ENCODE measurements at places on chromosomes 7 and 10. TPM values are rescaled to one million over a fixed set of nuclear protein-coding genes. Genes with fewer than 3 reads are reported as not detected.

Gene ARHGEF35
- polyA plus RNA-seq = 1.3 TPM

- no peak for DNase-seq
These were observed 119.0 kb upstream of the EEPD1 start for GRCh38 chr7:36034020-36034419.

Gene SUV39H2
- 8.7 TPM for polyA plus RNA-seq

DNA sequence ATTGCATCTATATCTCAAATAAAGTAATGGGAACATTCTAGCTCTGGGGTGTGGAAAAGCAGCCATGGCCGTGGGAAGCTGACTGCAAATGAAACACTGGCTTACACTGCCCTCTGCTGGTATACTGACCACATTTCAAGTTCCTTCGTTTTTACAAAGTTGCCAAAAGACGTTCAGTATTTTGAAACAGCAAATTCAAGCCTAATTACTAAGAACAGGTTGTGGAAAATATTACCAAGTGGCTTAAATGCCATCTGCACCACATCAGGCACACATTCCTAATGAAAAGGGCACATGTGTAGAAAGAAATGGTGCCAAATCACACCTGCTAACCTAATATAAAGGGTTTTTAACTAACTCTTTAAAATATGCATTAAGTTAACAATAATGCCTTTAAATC, 83.9 kb downstream of the JAZF1 start:
- DNase-seq = peak; percentile 78

- no peak for DNase-seq
These were observed 13.1 kb downstream of the C10orf105 start for GRCh38 chr10:71706216-71707121.

Gene GBF1
- polyA plus RNA-seq = 56.2 TPM

DNA sequence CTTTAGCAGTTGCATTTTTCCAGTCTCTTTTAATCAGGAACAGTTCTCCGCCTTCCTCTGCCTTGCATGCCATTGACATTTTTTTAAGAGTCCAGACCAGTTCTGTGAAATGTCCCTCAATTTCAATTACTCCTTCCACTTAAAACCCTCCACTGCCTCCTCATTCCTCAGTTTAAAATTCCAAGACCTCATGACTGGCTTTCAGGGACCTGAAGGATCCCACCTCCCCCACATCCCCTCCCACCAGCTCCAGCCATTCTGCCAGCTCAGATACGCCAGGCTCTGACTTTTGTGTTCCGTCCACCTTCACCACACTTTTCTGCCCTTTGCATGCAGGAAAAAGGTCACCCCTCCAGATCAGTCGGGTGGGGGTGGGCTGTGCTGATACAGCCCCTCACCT, 8.7 kb downstream of the TNRC18 start:
- no peak for DNase-seq

DNA sequence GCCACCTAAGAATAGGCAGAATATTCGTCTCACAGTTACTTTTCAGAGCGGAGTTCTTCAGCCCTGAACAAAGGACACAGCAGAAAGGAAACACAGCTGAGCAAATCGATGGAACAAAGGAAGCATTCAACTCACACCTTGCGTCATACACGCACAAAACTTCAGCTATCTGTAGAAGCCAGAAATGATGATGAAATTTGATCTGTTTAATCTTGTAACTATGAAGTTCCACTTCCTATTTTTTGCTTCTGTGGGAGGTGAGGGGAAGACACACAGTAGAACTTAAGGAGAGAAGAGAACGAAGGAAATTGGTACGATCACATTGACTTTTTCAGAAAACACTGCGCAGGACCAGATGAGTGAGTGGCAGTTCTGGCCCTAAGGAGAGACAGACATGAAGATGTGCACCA, 26.2 kb downstream of the FAM171A1 start:
- no peak for DNase-seq

- DNase-seq = no peak
These were observed 206.7 kb downstream of the CAMK1D start for GRCh38 chr10:12556039-12556438.

Gene JCAD
- polyA plus RNA-seq = 22.9 TPM

Gene OR2A1
- polyA plus RNA-seq = 0.19 TPM

DNA sequence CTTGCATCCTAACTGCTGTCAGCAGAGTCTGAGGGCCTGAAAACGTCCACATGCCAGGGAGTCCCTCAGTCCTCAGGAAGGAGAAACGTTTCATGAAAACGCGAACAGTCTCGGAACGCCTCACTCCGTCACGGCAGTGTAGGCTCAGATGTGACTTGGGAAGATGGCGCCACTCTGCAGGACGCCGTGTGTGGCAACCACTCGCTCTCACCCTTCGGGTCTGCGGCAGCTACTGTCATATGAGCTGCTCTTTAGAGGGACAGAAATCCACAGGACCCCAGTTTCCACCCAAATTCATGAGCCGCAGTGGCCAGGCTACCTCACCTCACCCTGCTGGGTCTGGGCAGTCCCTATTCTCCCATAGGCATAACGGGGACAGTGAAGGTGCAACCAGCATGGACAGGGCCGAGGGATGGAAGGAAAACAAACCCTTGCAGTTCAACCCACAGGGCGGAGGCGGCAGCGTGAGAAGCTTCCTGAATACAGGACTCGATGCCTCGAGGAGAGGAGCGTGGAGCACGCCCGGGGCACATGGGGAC, 438.3 kb downstream of the DNAJB6 start:
- DNase-seq = no peak

Gene AGR3
- not detected for polyA plus RNA-seq

- no peak for DNase-seq
These were observed 333.7 kb downstream of the RNLS start for GRCh38 chr10:88249450-88249849.

DNA sequence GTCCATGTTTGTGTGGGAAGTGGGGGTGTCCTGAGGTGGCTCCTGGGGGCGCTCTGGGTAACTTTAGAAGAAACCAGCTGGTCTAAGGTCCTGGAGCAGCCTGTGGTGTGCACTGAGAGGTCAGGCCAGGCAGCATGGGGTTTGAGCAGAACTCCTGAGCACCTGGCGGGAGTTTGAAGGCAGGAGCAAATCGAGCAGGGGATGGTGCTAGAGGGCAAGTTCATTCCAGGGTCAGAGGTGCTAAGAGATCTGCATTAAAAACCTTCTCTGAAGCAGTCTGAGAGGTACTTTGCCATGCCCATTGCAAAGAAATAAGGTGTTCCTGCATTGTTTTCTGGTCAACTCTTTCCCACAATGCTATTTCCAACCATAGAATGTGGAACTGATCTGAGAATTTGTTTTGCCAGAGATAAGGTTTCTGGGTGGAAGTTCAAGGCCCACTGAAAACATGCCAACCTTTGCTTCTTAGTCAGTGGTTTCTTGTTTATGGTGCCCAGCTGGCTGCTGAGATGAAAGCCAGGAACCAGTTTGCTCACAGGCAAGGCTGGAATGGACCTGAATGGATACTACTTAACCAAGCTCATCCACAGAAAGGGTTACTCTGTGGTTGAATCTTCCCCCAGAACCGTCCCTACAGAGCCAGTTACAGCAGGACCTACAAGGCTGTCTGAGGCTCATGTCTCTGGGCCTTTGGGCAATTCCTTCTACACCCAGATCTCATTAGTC, 136.3 kb upstream of the TMEM72 start:
- DNase-seq = no peak

- no peak for DNase-seq
These were observed 114.7 kb downstream of the ETV1 start for GRCh38 chr7:13874783-13875182.

Gene SERPINE1
- 5.7 TPM for polyA plus RNA-seq

GRCh38 chr10:21528236-21529031, 3.0 kb upstream of the SKIDA1 start:
- no peak for DNase-seq

- DNase-seq = peak; percentile 95
These were observed at the start of gene HOXA4 for GRCh38 chr7:27130540-27131389. HOXA4 (minus strand) TSS chr7:27130757; CDS start chr7:27130733, 24 bp downstream.

DNA sequence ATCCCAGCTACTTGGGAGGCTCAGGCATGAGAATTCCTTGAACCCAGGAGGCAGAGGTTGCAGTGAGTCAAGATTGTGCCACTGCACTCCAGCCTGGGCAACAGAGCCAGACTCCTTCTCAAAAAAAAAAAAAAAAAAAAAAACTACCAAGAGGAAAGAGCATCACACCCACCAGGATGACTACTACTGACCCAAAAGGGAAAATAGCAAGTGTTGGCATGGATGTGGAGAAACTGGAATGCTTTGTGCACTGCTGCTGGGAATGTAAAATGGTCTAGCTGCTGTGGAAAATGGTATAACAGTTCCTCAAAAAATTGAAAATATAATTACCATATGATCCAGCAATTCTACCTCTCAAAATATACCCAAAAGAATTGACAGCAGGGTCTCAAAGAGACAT, 7.7 kb upstream of the TIAL1 start:
- DNase-seq = no peak

DNA sequence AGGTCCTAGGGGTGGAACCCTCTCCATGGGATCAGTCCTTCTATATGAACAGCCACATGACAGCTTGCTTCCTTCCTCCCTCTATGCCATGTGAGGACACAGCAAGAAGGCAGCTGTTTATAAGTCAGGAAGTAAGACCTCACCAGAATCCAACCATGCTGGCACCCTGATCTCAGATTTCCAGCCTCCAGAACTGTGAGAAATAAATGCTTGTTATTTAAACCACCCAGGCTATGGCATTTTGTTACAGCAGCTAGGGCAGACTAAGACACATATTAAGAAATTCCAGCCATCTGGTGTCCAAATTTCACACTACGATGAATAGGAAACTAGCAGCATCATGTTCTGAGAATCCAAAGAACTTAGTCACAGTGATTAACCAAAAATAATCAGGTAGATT, 140.1 kb downstream of the ZFAND4 start:
- no peak for DNase-seq

Gene NME8
- polyA plus RNA-seq = not detected

GRCh38 chr10:62853710-62854109, 37.5 kb upstream of the EGR2 start:
- DNase-seq = no peak

Gene PMS2
- polyA plus RNA-seq = 10.6 TPM

Gene MUC12
- polyA plus RNA-seq = 0.27 TPM

GRCh38 chr7:129780257-129780973, 168.9 kb downstream of the NRF1 start:
- DNase-seq = no peak

Gene WNT8B
- 0.09 TPM for polyA plus RNA-seq

Gene EPO
- polyA plus RNA-seq = not detected

GRCh38 chr7:150959081-150959480, 19.0 kb downstream of the KCNH2 start:
- DNase-seq = no peak

- DNase-seq = no peak
These were observed 7.2 kb downstream of the MINDY4 start for GRCh38 chr7:30778255-30779025.

DNA sequence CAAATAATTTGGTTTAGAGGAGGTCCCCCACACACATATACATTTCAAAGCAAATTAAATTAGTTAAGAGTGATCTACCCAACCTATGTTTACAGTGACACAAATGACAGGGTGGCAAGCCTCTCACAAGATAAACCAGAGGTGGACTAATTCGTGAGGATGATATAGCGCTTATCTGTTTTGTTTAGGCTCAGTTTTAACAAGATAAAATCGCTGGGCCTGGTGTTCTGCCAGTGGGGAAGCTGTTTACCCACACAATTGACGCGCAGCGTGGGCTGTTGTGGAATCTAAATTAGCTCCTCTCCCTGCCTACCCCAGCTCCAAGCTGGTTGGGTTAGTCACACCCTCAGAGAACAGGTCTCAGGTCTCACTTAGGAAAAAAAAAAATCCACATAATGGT, 16.7 kb upstream of the PLXNA4 start:
- DNase-seq = no peak

Gene C10orf71
- 41.8 TPM for polyA plus RNA-seq

Gene HOXA2
- 0.99 TPM for polyA plus RNA-seq

GRCh38 chr7:42883950-42884349, 27.9 kb downstream of the C7orf25 start:
- no peak for DNase-seq

Gene PGAM2
- 319 TPM for polyA plus RNA-seq

- DNase-seq = no peak
These were observed 821.6 kb downstream of the ANKRD7 start for GRCh38 chr7:119046068-119046467.

- DNase-seq = peak; percentile 36
These were observed 174.4 kb downstream of the ST7 start for GRCh38 chr7:117127585-117128168.

DNA sequence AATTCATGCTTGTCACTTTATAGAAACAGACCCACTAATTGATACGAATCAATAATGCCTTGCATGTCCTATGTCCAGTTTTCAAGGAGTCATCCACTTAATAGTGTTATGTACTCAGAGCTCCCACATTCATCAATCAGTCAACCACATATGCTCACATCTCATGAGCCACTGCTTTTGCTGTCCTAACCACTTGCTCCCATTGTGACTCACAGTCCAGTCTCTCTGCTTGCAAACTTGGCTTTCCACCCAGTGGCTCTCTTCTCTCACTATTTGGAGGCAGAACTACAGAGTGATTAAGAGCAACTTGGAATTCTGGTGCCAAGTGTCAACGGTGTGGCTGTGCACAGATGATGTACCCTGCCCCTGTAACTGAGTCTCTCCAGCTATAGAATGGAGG, 166.0 kb downstream of the SNX13 start:
- DNase-seq = no peak

GRCh38 chr10:73858750-73859427, 15.5 kb downstream of the CAMK2G start:
- DNase-seq = no peak

- DNase-seq = no peak
These were observed 6.4 kb upstream of the MYL10 start for GRCh38 chr7:101635484-101635883.

GRCh38 chr7:76048668-76048988, 722 bp downstream of the MDH2 start:
- DNase-seq = no peak

- DNase-seq = no peak
These were observed 871 bp upstream of the CCL24 start for GRCh38 chr7:75814407-75814947.

Gene NEUROD6
- not detected for polyA plus RNA-seq

Gene SH2D4B
- 0.10 TPM for polyA plus RNA-seq

DNA sequence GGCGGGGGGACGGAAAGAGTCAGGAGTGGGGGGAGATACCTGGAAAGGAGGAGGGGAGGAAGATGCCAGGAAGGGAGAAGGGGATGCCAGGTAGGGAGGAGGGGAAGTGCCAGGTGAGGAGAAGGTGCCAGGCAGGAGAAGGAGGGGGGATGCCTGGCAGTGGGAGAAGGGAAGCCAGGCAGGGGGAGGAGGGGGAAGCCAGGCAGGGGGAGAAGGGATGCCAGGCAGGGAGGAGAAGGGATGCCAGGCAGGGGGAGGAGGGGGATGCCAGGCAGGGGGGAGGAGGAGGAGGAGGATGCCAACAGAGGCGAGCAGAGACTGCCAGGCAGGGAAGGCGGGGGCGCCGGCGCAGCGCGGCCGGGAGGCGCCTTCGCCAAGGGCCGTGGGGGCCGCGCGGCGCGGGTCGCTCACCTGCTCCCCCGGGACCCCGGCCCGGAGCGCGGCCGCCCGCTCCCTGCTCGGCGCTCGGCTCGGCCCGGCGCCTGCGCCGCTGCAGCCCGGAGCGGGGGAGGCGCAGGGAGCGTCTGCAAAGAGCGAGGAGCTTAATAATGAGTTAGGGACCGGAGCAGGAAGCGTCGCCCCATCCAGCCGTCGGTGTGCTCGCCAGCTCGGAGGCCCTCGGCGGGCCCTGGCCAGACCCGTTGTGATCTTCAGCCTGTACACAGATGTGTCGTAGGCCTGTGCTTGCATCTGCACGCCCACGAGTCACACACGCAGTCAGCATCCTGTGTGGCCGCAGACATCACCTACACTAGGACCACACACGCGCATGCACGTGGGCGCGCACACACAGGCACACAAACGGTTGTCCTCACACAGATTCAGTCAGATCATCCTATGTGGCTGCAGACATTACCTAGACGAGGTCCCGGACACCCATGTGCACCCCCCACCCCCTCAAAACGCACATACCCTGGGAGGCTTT, 28.4 kb upstream of the SMARCD3 start:
- DNase-seq = peak; percentile 76

- DNase-seq = no peak
These were observed 6.8 kb upstream of the AGR2 start for GRCh38 chr7:16811551-16811950.
